Stimulated activated CD8-positive, alpha-beta memory T cell treated with anti-CD3 and anti-CD28 coated beads, Interleukin-15, amount 100 ng/mL, for 4 hours (primary cell): ENCODE measurements at places on chromosomes 3 and 15.

- no peak for DNase-seq
These were observed 58.9 kb upstream of the GATA2 start for GRCh38 chr3:128551867-128552266.

GRCh38 chr3:13828501-13829265 lies 51.2 kb downstream of the WNT7A start:
- no peak for DNase-seq

GRCh38 chr15:55970286-55970685 lies 23.1 kb downstream of the NEDD4 start:
- DNase-seq: no peak

GRCh38 chr3:43266995-43267394 lies 19.3 kb upstream of the SNRK start:
- DNase-seq: no peak

- DNase-seq: no peak
These were observed 81.7 kb upstream of the TJP1 start for GRCh38 chr15:29903785-29904464.

DNA sequence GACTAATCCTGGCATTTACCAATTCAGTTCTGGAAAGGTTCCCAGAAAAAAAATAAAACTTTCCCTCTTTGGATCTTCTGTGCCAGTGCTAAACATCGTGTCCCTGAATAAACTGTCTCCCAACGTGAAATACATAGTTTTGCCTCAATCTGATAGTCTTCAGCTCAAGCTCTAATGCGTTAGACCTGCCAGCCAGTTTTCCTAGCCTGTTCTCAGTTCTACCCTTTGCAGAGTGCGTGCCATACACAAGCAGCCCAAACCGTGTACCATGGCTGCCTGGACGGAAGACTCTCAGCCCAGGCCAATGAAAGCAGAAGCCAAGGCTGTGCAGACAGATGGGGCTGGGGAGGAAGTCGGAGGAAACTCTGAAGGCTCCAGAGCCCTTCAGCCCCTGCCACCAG lies 11.4 kb upstream of the OCA2 start:
- no peak for DNase-seq

DNA sequence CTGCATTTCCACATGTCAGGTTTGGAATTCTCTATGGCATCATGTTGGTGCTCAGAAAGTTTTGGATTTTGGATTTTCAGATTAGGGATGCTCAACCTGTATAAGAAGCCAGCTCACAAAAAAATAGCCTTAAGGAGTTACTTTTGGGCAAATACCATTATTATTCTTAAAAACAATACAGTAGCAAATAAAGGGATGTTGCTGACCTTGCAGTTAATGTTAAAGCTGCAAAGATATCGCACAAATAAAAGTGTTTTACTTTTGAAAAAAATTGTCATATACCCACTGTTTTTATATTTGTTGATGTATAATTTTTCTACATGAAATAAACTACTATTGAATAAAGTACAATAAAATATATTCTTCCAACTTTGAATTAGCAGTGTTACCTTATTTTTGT lies 60.1 kb downstream of the LYSMD4 start:
- DNase-seq: no peak

- DNase-seq: no peak
These were observed 18.5 kb upstream of the PTX3 start for GRCh38 chr3:157418104-157418503.

- no peak for DNase-seq
These were observed 24.5 kb upstream of the PLA2G4D start for GRCh38 chr15:42118650-42119445.

DNA sequence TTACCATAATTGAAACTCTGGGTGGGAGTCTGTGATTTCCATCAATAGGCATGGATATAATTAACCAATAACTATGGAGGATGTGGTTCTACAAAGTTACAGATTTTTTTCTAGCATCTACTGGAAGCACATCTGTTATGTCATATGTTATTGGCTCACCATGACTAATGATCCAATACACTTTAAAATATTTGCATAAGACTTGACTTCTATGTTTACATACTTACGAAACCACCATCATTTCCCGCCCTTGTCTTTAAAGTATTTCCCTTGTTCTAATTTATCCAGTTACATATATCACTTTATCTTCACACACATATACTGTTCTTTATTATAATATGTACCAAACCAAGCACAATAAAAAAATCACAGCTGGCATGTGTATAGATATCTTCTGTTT lies 380.3 kb upstream of the CBLB start:
- DNase-seq: no peak

DNA sequence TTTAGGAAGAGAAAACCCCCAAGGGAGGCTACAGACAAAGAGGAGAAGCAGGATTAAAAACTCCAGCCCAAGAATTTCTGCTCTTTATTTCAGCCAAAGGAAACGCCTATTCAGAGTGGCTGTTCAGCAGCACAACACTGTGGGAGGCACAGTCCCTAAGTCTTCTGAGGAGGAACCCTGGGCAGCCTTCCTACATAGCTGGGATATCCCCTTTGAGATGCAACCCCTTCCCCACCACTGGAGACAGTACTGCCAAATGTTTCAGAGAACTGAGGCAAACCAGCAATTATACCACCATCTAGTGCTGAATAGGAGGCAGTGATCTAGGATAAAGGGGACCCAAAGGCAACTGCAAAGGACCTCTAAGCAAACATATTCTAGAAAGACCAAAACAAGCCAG lies 168.1 kb downstream of the VPS13C start:
- no peak for DNase-seq

DNA sequence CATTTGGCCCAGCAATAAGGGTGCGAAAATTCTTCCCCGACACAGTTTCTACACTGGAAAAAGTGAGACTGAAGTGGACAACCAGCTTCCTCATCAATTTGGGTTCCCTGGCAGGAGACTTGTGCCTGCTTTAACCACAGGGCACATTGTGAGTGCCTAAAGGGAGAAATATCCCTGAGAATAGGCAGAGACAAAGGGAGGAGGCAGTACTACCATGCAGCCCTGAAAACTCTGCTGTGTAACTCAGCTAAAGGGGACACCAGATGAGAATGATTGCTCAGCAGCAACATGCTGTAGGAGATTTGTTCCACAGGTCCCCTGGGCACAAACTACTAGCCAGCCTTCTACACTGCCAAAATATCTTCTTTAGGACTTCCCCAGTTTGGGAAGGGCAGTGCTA lies 15.6 kb upstream of the KPNA4 start:
- no peak for DNase-seq

GRCh38 chr3:139954146-139954860 lies 19.3 kb downstream of the CLSTN2 start:
- DNase-seq: no peak

GRCh38 chr3:9727041-9727595 lies 4.4 kb upstream of the BRPF1 start:
- DNase-seq: no peak

GRCh38 chr3:194138732-194139070 lies 2.8 kb downstream of the HES1 start:
- no peak for DNase-seq

- DNase-seq: no peak
These were observed 172.0 kb downstream of the STT3B start for GRCh38 chr3:31704591-31705179.

DNA sequence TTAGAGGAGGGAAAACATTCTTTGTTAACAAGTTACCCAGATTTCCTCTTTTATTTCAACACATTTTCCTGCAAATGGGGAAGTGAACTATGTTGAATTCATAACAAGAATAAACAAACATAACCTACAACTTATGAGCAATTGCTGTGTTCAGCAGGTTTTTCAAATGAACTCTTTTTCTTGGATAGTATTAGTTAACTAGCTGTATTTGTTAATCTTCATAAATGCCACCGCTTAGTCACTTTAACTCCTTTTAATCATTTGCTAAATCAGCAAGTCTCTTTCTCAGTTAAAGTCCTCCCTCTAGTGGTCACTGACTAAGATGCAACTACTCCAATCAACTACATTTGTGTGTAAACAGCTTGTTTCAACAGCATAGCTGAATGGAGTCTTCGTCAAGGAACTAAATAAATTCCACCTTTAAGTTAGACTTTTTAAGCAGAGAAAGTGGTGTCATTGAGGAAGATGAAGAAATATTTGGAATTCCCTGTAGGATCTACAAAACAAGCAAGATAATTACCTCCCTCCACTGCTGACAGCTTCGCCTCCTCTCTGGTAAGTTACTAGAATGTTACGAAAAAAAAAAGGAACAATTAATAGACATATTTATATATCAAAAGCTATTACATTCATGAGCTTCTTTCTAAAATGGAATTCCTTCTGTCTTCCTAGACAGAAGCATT lies 1122.0 kb downstream of the ROBO1 start:
- DNase-seq: no peak

- DNase-seq: no peak
These were observed 1.9 kb downstream of the BCL2A1 start for GRCh38 chr15:79969146-79969545.

DNA sequence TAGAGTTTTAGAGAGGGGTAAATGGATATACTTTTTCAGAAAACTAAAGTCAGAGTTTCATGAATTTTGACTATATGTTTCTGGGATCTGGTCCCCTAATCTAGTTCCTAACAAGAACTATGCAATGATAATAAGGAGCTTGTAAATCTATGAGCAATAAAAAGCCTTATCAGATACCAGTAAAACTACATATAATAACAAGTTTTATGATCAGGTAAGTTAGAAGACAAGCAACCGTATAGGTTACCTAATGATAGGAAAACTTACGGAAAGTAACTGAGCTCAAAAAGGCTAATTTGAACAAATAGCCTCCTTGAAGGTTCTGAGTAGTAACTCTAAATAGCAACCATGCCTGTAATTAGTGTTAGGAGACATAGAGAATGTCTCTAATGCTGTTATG lies 21.0 kb downstream of the MIX23 start:
- no peak for DNase-seq

DNA sequence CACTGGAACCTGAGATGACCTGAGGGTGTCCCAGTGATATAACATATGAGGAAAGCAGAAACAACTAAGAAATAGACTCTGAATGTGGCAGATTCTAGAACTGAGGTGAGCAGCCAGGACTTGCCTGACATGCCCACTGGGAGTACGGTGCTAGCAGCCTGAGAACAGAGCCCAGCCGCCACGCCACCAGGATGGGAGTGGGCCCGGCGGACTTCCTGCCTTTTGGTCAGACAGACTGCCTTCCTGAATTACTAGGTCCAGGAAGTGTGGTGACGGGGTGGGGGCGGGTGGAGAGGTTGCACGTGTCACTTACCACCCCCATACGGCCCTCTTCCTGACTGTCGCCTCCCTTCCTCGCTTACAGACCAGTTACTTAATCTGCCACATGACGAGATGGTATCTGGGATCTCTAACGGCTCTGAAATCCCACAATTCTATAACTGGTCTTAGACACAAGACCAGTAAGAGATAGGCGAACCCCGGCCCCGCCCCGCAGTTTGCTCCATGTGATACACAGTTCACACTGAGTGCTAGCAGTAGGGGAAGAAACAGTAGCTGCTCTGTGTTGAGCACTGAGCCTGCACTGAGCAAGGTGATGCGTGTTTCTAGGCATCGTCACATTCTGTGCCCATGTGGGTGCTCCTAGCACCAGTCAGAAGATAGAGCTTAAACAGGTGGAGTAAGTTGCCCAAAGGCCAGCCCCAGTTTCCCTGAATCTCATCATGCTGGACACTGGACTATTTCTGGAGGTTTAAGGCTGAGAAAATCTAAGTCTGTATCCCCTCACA lies 95.7 kb downstream of the CPN2 start:
- DNase-seq: peak; percentile 21

- no peak for DNase-seq
These were observed 63.9 kb upstream of the OSTN start for GRCh38 chr3:191135175-191135574.

DNA sequence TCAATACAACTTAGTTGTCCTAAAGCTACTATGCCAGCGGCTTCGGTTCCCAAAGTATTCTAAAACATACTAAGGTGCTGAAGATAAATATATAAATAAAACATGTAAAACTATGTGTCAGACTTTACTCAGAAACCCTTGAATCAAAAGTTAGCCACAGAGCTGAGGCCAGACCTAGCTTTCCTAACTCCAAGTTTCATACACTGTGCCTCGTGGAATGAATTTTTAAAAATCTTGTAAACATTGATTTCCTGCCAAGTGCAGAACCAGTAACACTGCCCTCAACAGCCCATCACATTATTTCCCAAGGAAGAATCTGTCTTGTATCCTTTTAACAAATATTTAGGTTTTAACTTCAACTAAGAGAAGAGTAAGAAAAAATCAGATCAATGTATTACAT lies 36.4 kb downstream of the TAMM41 start:
- no peak for DNase-seq

DNA sequence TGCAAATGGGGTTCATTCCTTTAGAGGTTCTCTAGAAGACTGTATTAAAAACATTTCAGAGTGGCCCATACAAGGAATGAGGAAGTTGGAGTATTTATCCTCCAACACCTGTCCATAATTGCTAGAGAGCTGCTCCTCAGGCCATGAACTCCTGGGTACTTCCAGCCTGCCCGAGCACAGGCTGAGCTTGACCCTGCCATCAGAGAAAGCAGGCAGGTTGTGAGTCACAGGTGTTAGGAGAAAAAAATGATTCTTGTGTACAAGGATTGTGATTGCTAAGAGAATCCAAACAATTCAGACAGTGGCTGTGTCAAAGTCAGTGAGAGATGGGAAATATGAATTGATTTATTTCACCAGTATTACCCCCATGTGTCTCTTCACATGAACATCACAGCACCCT lies 156.8 kb upstream of the GADL1 start:
- DNase-seq: no peak

GRCh38 chr3:96831175-96831574 lies 16.8 kb downstream of the EPHA6 start:
- DNase-seq: no peak

GRCh38 chr3:27723815-27724458 lies 1.8 kb upstream of the EOMES start:
- DNase-seq: no peak

GRCh38 chr15:85974348-85974705 lies 105.3 kb upstream of the AGBL1 start:
- no peak for DNase-seq

DNA sequence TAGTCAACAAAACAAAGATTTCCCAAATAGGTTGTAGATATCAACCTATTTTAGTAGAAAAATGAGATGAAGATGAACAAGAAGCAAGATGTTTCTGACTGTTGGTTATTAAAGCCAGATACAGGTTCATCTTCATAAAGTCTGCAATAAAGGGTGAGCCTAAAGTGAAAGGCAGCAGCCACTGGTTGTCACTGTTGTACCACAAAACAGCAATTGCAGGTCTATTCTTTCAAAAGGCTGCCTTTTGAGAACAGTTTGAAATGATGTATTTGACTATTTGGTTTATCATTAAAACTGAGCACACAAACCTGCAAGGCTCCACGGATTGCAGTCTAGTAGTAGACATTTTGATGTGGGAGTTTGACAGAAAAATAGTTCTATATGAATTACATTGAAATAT lies 543.4 kb downstream of the GBE1 start:
- DNase-seq: no peak

GRCh38 chr15:38021259-38021658 lies 86.8 kb downstream of the TMCO5A start:
- DNase-seq: no peak

DNA sequence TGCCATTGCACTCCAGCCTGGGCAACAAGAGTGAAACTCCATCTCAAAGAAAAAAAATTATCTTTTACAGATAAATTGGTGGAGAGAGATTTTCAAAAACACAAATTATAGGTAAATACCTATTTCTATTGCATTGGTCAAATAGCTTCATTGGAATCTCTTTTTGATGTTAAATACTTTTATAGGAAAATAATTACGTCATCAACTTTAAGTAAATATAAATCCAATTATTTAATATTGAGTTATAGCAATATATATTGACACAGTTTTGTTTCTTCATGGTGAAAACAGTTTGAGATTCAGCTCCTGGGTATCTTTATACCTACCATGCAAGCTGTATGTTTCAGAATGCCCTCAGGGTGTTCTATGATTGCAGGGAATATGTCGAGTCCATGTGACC lies 172.1 kb downstream of the TP63 start:
- no peak for DNase-seq
